ENCODE measurements at places on chromosomes 4 and X.

DNA sequence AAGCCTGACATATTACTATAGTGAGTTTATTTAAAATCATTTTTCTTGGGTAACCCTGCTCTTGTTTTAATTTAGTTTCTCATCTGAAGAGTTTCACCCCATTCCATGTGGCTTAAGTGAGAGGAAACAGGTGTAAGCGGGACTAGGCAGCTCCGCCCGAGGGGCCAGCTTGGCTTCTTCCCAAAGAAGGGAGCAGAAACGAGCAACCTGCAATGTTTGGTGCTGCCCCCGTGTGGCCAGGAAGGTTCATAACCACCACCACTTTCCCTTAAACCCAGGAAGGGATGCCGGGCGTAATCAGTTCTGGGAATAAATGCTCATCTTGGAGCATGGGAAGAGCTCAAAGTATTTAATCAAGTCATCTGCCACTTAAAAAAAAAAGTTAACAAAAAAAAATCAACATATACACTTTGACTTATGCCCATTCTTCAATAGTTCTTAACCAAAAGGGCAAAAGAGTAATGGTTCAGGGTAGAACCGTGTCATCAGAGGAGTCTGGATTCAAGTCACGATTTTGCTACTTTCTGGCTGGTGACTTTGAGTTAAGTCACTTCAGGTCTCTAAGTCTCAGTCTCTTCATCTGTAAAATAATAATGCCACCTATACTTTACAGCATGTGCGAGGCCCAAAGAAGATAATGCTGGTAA, 147.9 kb downstream of the NSUN7 start:
- peak; percentile 76 for DNase-seq

- DNase-seq: no peak
These were observed 43.4 kb upstream of the SEC24B start for GRCh38 chr4:109390115-109390768.

- DNase-seq: no peak
These were observed 225.9 kb downstream of the NR3C2 start for GRCh38 chr4:148216321-148216720.

GRCh38 chr4:84050015-84050414, 449.1 kb downstream of the NKX6-1 start:
- no peak for DNase-seq

- DNase-seq: no peak
These were observed 102.2 kb upstream of the ZFP42 start for GRCh38 chr4:187893418-187893817.

DNA sequence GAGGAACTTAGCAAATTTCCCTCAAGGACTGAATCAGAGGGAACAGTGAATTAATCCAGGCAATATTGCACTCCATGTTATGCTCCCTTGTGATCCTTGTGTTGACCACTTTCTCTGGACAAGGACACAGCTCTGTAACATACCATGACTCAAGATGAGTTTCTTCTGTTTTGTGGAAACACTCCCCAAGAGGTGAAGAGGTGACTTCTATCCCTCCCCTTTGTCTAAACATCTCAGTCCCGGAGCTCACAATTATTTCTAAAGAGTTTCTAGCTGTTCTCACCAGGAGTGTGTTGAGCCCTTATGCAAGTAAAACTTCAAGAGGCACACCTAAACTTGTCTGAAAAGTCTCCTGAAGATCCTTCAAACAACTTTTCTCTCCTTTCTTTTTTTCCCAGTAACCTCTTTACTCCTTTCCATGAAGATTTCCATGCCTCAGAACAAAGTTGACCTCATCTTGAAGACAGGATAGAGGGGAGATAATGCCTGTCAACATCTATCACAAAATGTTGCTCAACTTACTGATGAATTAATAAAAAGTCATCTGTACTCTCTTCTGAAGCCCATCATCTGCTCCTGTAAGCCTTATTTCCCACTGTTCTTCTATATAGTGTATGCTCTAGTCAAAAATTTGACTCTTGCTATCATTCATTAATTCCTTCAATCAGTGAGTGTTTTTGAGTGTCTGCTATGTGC, 429.1 kb downstream of the SPRY1 start:
- DNase-seq: no peak

DNA sequence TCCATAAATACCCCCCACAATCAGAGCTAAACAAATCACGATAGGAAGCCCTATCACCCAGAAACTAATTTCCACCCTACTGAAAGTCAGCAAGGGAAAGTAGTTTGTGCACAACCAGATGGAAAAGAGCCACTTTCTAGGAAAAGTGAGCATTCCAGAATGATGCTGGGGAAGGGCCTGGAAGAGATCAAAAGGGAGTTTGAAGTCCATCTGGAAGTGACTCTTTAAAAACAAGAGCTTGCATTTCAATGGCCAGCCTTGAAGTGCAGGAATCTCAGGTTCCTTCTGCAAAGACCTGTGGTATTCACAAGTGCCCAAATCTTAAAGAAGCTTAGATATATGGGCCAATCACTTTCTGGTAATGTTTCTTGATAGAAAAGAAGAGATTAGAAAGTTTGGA, 97.0 kb upstream of the LDB2 start:
- no peak for DNase-seq

- no peak for DNase-seq
These were observed 21.9 kb upstream of the FAM47C start for GRCh38 chrX:36986231-36986630.

DNA sequence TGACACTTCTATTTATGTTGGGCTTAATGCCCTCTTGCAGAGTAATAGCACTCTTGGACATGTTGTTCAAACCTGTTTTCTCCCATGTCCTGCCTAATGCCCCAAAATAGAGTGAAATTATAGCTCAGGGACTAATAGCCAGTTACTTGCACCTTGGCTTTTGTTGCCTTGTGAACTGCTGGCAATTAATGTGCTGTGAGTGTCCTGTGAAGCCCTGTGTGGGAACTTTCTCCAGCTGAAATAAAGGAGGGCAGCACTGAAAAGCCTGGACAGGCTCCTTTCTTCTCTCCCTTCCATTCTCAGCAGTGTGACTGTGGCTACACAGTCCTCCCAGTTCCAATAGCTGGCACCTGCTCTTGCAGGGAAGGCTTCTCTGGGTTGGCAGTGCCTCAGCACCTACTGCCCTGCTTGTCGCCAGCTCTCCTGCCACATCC, 72.4 kb downstream of the DCLK2 start:
- DNase-seq: no peak

GRCh38 chr4:84733343-84734033, 150.6 kb downstream of the CDS1 start:
- no peak for DNase-seq

DNA sequence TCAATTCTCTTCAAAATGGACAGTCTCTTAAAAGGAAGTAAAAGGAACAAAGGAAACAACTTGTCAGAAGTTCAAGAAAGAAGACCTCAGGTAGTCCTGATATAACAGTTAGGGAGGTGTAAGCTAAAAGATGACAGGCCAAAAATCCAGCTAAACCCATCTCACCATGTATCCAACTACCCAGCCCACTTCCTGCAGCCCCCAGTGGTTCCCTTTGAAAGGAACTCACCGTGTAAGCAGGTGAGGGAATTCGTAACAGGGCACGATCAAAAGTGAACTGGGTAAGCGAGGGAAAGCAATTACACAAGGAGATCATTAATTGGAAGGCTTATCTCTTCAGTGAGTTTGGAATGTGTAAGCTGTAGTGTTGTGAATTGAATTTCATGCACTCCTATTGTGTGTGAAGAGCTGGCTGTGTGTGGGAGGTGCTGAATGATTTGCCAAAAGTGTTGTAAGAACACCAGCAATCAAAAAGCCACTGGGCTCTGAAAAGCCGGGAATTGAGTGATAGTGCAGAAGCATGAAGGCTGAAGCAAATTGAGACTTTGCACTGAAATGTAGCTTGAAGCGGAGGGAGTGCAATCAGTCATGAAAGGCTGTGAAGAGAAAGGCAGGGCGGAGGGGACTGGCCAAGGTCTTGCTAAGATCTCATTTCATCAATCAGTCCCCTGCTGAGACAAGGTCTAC, 914.2 kb upstream of the LCORL start:
- DNase-seq: no peak

- no peak for DNase-seq
These were observed 976.8 kb upstream of the ADGRL3 start for GRCh38 chr4:60223208-60223923.

DNA sequence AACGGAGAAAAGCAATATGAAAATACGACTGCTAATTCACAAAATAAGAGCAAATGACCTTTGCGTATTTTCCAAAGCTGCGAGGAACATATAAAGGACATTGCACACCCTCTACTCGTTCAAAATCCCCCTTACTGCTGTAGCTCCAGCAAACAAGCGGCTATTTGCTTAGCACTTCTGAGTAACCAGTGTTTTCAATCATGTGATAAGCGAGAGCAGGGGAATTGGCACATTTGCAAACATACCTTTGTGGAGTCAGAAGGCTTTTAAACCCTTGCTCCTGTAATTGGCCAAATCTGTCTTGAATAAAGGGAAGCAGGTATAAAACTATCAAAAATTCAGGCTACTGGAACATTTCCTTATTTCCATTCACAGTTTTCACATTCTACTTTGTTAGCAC, 610.2 kb downstream of the UBE2NL start:
- DNase-seq: no peak

DNA sequence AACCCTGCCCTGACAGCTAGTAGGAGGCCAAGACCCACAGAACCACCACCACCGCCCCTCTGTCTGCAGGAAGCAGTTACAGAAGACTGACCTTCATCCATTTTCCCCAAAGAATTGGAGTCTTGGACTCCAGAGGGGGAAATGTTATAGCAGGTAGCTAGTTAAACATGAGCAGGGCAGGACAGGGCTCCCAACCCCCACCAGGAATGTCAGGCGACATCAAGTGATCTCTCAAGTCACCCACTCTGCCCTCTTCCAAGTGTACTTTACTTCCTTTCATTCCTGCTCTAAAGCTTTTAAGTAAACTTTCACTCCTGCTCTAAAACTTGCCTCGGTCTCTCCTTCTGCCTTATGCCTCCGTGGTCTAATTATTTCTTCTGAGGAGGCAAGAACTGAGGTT, 17.1 kb upstream of the AADAT start:
- no peak for DNase-seq

DNA sequence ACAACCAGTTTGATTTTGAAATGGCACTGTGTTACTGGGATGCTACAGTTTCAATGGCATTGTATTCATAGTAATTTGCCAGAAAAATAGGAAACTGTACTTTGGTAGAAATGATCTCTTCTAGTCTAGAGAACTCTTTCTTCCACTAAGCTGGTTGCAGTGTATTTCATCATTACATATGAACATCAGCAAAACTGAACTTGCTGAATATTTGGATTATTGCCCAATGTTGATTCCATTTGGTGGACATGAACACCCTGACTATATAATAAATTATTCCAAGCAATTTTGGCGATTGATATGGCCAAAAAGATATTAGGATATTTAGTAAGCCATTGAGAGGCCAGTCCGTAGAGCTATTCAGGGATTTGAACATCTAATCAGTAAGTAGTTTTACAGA, 191.8 kb upstream of the CXorf66 start:
- DNase-seq: no peak

- no peak for DNase-seq
These were observed 61.3 kb downstream of the HOPX start for GRCh38 chr4:56619816-56620215.

DNA sequence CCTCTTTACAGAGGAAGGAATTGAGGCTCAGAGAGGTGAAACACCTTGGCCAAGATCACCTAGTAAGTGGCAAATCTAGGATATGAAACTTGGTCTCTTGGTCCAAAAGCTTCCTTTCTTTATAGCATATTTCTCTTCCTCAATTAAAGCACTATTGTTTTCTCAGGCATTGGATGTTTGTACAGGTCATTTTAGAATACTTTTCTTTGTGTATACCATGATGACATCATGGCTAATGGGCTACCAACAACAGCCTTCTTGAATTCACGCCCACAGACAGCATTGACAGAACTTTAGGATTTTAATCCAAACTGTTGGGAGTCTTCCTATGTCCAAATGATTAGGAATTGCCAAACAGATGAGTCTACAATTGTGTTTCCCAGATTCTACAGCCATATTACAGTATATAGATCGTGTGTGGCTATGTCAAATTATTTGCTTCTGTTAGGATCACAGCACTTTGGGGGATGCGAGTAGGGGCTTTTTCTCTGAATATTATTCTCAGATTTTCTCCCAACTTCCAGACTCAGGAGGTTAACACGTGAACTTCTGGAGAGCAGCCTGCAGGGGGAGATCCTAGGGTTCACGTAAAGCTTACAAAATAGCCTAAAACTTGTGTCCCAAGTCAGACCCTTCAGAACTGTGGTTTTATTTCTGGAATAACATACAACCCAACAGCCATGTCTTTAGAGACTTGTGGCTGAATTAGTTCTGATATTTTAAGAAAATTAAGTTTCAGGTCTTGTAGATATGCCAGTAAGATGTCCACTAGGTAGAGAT, 191.8 kb downstream of the SHROOM3 start:
- no peak for DNase-seq

- DNase-seq: no peak
These were observed 57.5 kb upstream of the WDR1 start for GRCh38 chr4:10173754-10174749.

- DNase-seq: no peak
These were observed 215.4 kb downstream of the IL1RAPL1 start for GRCh38 chrX:28802625-28803024.

DNA sequence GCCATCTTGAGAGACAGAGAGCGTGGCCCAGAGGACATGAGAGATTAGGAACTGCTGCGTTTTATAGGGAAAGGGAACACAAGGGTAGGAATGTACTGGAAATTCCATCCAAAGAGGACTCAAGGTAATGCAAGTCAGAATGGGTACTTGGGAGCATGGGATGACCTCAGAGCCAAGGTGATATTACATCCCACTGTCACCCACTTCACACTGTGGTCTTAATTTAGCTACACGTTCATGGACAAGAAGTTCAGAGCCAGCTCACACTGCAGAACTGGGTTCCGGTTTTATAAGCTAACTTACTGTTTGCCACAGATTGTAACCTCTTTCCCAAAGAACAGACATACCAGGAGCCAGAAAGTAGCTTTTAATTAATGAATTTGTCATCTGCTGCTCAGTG, 244.7 kb downstream of the CBR4 start:
- no peak for DNase-seq

DNA sequence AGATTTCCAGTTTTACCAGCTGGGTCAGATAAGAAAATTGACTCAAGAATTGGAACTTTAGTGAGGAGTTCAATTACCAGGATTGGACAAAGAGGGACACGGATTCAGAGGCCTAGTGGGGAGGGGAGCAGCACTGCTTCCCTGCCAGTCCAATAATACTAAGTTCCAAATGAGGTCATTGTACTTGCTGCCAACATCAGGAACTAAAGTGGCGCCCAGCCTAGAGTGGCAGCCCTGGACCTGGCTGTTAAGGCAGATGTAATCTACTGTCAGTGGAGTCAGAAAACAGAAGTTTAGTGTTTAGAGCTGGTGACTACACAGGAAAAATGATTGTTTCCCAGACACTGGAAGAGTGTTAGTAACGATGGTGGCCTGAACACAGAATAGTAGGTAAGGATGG, 42.7 kb upstream of the RAPGEF2 start:
- no peak for DNase-seq
